ENCODE measurements at places on chromosomes 1 and 21.

DNA sequence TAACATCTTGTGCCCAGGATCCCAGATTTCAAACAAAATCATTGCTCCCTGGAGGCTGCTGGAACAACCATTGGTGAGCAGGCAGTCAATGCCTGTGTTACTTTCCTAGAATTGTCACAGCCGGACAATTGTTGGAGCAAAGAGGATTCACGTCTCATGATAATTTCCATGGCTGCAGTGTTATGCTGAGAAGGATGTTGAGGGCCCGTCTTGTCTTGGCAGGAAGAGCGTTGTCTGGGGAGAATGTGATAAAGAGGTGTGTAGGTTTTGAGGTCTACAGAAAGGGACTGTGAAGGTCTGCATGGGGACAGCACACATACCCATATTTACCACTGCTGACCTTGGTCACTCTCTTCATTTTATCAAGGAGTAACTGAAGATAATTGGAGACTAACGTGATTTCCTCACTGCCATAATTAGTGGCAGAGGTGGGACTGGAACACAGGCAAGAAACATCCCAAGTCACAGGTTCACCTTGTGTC lies 6.3 kb downstream of the MECR start:
- DNase-seq: no peak

- DNase-seq: no peak
Observed at GRCh38 chr1:48761411-48761810, 15.3 kb downstream of the BEND5 start.

GRCh38 chr1:21185221-21185731 lies 8.6 kb upstream of the EIF4G3 start:
- DNase-seq: no peak

- no peak for DNase-seq
Observed at GRCh38 chr1:217495249-217495648, 135.6 kb downstream of the GPATCH2 start.

DNA sequence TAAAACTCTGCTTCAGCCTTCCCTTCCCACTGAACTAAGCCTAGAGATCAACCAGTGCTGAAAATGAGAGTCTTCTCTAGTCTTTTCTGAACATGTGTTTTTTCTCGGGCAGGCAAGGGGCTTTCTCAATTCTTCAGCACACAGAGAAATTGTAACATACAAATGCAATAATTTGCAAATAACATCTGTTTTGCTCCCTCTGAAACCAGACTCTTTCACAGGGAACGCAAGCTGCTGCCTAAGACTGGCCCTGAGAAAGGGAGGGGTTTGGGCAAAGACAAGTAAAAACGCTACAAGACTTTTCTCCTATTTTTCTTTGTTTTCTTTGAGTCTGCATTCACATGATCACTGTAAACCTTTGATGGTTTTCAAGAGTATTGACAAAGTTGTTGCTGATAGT lies 39.6 kb upstream of the VN1R5 start:
- no peak for DNase-seq

- DNase-seq: no peak
Observed at GRCh38 chr1:236334893-236335545, 53.3 kb upstream of the ERO1B start.

GRCh38 chr1:206566999-206567398 lies 45.3 kb downstream of the EIF2D start:
- no peak for DNase-seq

GRCh38 chr1:184330875-184331274 lies 56.0 kb upstream of the C1orf21 start:
- DNase-seq: no peak

DNA sequence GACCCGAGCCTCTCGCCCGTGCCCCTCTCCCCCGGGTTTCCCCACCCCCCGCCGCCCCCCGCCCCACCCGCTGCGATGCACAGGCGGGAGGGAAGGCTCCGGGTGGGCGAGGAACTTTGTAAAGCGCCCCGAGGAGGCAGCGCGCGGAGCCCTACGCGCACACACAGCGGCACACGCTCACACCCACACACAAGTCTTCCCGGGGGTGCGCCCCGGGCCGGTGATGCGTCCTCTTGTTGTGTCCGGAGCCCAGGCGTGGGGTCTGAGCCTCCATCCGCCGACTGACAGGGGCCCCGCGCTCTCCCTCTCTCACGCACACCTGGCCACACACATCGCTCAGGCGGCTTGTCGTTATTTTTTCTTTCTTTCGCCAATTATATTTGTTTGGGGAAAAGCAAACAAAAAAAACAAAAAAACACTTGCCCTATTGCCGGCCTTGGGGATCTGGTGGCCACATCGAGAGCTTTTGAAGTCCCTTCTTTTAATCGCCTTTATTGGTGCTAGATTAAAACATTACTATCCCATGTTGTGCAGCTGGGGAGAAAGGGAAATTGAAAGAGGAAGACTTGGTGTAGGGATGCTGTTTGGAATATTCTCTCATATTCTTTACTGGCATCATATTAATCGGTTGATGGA lies 770 bp downstream of the NTNG1 start:
- DNase-seq: no peak

- DNase-seq: no peak
Observed at GRCh38 chr1:196305216-196305615, 303.0 kb downstream of the KCNT2 start.

GRCh38 chr1:225329041-225329440 lies 98.8 kb downstream of the LBR start:
- DNase-seq: no peak

GRCh38 chr1:245937316-245938045 lies 569.6 kb downstream of the SMYD3 start:
- DNase-seq: no peak

DNA sequence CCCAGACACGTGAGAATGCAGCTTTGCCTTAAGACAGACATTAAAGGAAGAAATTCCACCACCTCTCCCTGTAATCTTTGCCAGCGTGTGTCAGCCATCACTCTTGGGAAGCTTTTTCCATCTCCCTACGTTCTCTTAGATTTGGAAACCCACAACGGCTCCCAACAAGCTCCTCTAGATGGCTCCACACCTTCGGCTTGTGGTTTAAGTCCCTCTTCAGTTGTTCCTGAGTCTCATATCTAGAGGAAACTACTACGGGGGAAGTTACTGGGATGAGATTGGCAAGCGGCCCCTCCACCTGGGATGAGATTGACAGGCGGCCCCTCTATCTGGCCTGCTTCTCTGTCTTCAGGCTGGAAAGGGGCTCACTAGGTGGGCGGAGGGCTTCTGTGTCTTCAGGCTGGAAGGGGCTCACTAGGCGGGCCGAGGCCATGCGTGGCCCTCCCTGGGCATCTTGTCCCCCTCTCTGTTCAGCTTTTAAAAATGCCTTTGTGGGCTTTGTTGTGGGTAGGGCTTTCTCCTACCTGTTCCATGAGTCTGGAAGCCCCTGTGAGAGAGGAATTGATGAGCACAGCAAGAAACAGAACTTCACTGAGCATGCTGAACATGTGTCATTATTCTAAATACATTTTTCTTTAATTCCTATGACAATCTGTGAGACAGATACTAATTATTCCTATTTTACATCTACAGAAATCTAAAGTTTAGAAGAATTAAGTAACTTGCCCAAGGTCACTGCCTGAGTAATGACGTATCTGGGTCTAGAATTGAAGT lies 670.5 kb downstream of the KIF26B start:
- DNase-seq: no peak
